ENCODE measurements at places on chromosomes 7 and 10. TPM values are rescaled to one million over a fixed set of nuclear protein-coding genes. Genes with fewer than 3 reads are reported as not detected.

Gene NUDT5
- total RNA-seq: 115 TPM

Gene SYT15B
- total RNA-seq: 0.14 TPM

Gene SRGN
- 966 TPM for total RNA-seq

Gene CUZD1
- total RNA-seq: 1.0 TPM

Gene GPR85
- not detected for total RNA-seq

Gene NCF1
- total RNA-seq: 0.73 TPM

Gene ANKRD30A
- not detected for total RNA-seq

Gene TMEM176B
- not detected for total RNA-seq

Gene HYAL4
- total RNA-seq: not detected

Gene DMBT1
- total RNA-seq: not detected

Gene EPO
- not detected for total RNA-seq

Gene OR13A1
- not detected for total RNA-seq

Gene MYOF
- total RNA-seq: 49.7 TPM

Measured in activated CD4-positive, alpha-beta memory T cell treated with anti-CD3 and anti-CD28 coated beads for 36 hours (primary cell).